IPS-NIHi11 (cell line): ENCODE measurements at places on chromosomes 4 and X.
A peak's percentile ranks its signal among the peaks of the same experiment; 100 is the strongest.

GRCh38 chr4:148565801-148566200, 123.6 kb upstream of the NR3C2 start:
- no peak for DNase-seq

- peak; percentile 22 for DNase-seq
These were observed 21.9 kb downstream of the AP1AR start for GRCh38 chr4:112253382-112254000.

DNA sequence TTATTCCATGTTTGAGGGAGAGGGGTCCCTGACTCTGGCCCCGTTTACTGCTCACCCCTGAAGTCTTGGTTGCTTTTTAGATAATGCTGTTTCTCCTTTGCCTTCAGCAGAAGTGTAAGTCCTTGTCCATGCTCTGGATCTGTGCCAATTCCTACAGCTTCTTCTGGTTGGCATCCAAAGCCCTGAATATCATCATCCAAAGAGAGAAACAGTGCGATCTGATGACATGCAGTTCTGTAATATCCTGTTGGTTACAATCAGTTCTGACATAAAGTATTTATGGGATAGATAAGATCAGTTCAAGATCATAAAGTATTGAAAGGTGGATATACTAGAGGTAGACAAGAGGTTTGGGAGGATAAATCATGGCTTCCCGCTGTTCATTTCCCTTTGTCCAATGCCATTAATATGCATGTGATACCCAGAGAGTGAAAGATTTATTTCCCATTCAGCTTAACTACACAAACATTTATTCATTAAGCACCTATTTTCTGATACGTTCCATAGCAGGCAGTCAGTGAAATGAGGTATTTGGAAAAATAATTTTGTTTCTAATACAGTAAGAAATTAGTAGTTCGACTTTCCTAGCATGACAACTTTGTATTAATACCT, 53.2 kb upstream of the TMEM150C start:
- no peak for DNase-seq

DNA sequence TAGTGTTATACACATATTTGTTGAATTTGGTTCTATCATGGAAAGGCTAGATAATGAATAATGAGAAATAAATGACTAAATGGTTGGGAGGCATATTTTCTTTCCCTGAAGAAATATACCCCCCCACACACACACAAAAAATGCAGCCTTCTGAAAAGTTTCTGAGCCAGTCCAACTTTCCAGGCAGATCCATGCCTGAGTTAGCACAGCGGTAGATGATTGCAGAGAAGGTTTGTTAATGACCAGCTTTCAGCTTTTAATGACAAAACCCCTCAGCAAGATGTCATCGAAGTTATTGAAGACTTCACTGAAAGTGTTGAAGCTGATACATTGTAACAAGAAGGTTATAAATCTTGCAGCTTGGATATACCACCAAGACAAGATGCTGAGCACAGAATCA, 61.4 kb downstream of the GBA3 start:
- DNase-seq = no peak

GRCh38 chrX:103495786-103496185, 23.5 kb downstream of the RAB40A start:
- no peak for DNase-seq

- DNase-seq = no peak
These were observed 335.2 kb downstream of the PDGFC start for GRCh38 chr4:156636381-156636780.

- no peak for DNase-seq
These were observed 4.6 kb upstream of the ANKRD50 start for GRCh38 chr4:124717101-124717500.

- DNase-seq = peak; percentile 31
These were observed 2.0 kb downstream of the ADGRL3 start for GRCh38 chr4:61201961-61202637.

GRCh38 chr4:74294681-74295080, 13.6 kb upstream of the EPGN start:
- DNase-seq = no peak
